ENCODE measurements at places on chromosomes 7 and 10. TPM values are rescaled to one million over a fixed set of nuclear protein-coding genes. Genes with fewer than 3 reads are reported as not detected.

DNA sequence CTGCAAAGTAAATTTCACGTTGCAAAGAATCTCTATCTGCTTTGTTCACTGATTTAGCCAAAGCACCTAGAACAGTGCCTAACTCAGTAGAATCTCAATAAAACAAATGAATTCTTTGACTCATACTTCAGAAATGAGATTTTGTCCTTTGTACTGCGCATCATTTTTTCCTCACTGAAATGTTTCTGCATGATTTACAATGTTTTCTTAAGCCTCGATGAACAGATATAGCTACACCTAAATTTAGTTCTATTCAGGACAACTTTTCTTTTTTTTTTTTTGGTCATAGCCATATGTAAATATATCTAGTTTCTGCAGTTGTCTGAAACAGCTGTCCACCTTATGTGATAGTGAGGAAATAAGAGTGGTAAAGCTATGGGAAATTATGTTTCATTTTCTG, 15.3 kb downstream of the GNAT3 start:
- DNase-seq: no peak
- peaks cover 29% of the 10 kb centered on the region for H3K4me1 ChIP-seq
- no peak overlapping the region for H3K27ac ChIP-seq
- no peak overlapping the region for H3K4me3 ChIP-seq
- no peaks in the 10 kb centered on the region for H3K27me3 ChIP-seq

DNA sequence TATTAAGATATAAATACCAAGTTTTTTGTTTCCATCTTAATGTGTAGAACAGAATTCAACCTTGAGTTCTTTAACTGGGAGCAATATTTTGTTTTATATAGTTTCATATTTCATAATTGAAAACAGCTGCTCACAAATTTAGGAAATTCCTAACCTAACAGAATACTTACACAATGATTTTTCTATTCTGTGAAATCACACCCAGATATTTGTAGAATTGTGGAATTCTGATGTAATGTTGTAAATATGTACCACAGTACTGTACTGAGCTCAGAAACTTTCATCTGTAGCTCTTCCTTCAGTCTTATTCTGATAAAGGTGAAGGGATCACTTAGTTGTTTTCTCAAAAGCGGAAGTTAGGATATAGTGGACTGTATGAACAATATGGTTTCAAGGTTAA, 143.4 kb upstream of the GLI3 start:
- no peaks in the 10 kb centered on the region for H3K36me3 ChIP-seq
- no peak overlapping the region for H3K27ac ChIP-seq
- DNase-seq: no peak
- peaks cover 6% of the 10 kb centered on the region for H3K4me1 ChIP-seq
- no peaks in the 10 kb centered on the region for H3K27me3 ChIP-seq

GRCh38 chr7:8114175-8114574, 145.6 kb downstream of the GLCCI1 start:
- no peaks in the 10 kb centered on the region for H3K36me3 ChIP-seq
- H3K27ac ChIP-seq: no peak overlapping the region
- no peak overlapping the region for H3K4me3 ChIP-seq

DNA sequence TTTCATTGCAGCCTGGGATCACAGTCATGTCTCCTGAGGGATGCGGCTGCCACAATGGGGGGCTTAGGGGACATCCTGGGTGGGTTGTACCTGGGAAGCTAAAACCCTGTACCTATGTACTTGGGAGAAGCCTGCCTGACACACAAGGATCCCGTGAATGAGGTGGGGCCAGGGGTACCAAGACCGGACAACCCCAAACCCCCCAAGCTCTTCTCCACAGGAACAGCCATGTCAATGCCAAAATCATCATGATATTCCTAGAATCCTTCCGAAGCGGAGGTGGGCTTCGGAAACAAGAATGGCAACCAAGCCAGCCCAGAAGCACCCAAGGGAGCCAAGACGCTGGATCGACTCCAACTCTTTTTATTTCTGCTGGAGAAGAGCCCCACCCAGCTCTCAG, 260.3 kb upstream of the TCERG1L start:
- H3K27ac ChIP-seq: no peak overlapping the region
- no peaks in the 10 kb centered on the region for H3K4me1 ChIP-seq
- H3K4me3 ChIP-seq: no peak overlapping the region
- no peak for DNase-seq
- no peaks in the 10 kb centered on the region for H3K36me3 ChIP-seq

DNA sequence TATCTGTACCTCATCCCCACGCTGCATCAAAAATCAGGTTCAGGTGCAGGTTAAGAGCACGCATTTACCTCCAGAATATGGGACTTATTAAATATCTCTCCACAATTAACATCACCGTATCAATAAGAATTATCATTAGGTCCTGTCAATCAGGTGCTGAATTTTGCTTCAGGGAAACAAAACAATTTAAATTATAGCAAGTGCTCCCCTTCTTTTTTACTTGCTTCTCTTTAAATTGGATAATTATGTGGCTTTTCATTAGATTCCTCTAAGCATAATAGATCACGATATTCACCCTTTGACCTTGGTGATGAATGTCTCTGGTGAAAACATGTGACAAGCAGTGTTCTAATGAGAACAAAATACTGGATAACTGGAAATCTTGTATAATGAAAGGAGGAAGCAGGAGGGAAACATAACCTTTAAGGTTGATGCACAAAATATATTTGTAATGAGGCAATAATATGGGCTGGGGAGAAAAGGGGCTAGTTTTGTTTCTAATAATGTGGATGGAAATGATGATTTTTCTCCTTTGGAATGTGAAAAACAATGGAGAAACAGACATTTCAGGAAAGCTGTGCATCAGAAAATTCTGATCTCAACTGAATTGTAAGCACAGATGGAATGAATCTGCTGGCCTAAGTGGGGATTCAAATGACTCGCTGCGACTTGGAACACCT, 166.9 kb downstream of the SNX10 start:
- peaks cover 15% of the 10 kb centered on the region for H3K4me1 ChIP-seq
- H3K27me3 ChIP-seq: peaks cover 5% of the 10 kb centered on the region
- DNase-seq: no peak
- H3K27ac ChIP-seq: no peak overlapping the region
- no peak overlapping the region for H3K4me3 ChIP-seq
- no peaks in the 10 kb centered on the region for H3K36me3 ChIP-seq

GRCh38 chr7:155746188-155746587, 66.1 kb downstream of the SHH start:
- H3K36me3 ChIP-seq: peaks cover 52% of the 10 kb centered on the region
- DNase-seq: no peak
- no peak overlapping the region for H3K4me3 ChIP-seq

- no peak overlapping the region for H3K27ac ChIP-seq
- no peak overlapping the region for H3K4me3 ChIP-seq
- H3K27me3 ChIP-seq: no peaks in the 10 kb centered on the region
- H3K4me1 ChIP-seq: peaks cover 8% of the 10 kb centered on the region
- no peak for DNase-seq
These were observed 33.3 kb upstream of the MAT1A start for GRCh38 chr10:80322711-80323110.

- no peak overlapping the region for H3K4me3 ChIP-seq
- H3K4me1 ChIP-seq: no peaks in the 10 kb centered on the region
- DNase-seq: peak; percentile 62
- H3K27me3 ChIP-seq: no peaks in the 10 kb centered on the region
- no peaks in the 10 kb centered on the region for H3K36me3 ChIP-seq
These were observed 136.6 kb downstream of the PTPN20 start for GRCh38 chr10:47047577-47048525.

ICA1 gene
- total RNA-seq: not detected

NPC1L1 gene
- not detected for total RNA-seq

NOBOX gene
- not detected for total RNA-seq

ASCC1 gene
- total RNA-seq: 30.0 TPM

HYAL4 gene
- total RNA-seq: not detected

CHAT gene
- not detected for total RNA-seq

KIAA1217 gene
- 30.6 TPM for total RNA-seq

HTR5A gene
- not detected for total RNA-seq

STYXL1 gene
- total RNA-seq: 66.8 TPM

NRAP gene
- not detected for total RNA-seq
